NCI-H1694 (cell line): ENCODE measurements at places on chromosomes 4 and X.

DNA sequence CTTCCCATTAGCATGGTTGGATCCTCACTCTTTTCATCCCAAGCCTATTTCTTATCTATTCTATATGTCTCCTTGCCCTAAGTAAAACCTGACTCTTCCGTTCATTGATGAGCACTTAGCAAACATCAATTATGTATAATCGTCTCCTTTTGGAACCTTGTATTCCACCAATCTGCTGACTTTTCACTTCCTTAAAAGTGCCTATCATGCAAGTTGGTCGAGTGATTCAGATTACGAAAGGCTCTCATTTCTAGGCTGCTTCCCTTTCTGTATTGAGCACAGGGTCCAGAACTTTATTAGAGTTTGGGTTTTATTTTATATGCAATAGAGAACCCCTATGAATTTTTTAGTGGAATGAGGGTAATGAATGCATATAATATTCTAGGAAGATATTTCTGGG lies 27.1 kb upstream of the ALB start:
- DNase-seq, result no peak

DNA sequence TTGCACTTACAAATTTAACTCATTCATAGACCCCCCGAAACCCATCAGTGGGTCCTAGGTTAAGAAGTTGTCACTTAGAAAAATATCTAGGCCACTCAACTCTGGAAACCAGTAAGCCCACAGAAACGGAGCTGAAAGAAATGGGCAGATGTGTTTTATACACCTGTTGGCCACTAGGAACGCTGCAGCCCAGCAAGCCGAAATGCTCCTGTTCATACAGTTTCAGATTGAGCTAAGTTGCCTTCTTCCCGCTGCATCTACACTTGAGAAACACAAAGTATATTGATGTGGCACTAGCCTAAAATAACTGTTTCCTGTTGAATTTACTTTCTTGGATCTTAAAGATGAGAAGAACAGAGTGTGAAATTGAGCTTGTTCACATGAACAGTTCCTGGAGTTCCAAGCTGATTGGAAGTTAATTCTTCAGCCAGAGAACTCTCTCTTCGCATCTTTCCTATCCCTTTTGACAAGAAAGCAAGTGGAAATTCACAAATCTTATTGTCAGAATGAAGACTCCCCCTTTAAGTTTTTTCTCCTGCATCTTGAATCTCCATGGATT lies 174.1 kb downstream of the RBMX2 start:
- peak; percentile 17 for DNase-seq

- DNase-seq, result no peak
Measured at GRCh38 chr4:38723726-38724474, 58.9 kb downstream of the TLR10 start.

DNA sequence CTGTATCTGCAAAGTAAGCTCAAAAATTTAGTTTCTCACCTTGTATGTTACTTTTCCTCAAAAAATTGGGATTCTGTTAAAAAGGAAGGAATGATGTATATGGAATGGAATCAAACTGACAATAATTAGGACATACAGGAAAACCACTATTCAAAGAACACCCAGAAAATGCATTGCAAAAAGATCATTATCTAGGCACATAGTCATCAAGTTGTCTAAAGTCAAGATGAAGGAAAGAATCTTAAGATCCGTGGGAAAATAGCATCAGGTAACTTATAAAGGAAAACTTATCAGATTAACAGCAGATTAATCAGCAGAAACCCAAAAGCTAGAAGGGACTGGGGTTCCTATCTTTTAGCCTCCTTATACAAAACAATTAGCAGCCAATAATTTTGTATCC lies 23.1 kb upstream of the PLK4 start:
- no peak for DNase-seq

DNA sequence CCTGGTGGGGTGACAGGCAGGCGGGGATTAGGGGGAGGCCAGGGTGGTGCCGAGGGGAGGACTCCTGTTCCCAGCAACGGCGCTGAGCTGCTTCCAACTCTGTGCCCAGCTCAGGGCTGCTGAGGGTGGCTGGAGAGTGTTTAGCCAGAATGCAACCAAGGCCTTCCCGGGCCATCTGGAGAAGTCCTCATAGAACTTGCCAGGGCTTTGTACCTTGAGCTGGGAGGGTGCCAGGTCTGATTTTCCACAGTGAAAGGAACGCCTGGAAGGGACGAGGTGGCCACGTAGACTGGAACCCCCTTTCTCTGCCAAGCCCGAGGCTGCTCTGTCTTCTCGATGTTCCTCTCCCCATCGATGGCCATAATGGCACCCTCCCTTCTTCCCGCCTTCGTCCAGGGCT lies 57.0 kb upstream of the GPR78 start:
- DNase-seq, result no peak

GRCh38 chr4:2042204-2042946 lies 16.8 kb upstream of the NAT8L start:
- DNase-seq, result no peak

- DNase-seq, result no peak
Measured at GRCh38 chrX:47687263-47687662, 28.3 kb upstream of the UXT start.

DNA sequence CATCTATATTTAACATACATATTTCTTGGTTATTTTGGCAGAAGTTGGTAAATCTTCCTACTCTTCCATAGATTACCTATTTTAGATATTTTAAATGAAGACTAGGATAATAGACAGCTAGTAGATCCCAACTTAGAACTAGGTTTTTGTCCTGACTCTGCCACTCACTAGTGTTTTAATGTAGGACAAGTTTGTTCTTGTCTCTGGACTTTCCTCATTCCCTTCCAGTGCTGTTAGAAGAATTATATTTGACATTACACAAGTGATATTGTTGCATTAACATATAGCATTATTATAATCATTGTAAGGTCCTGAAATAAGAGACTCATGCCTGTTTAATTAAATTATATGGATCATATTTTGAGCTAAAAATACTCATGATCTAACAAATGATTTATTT lies 24.1 kb upstream of the ALB start:
- DNase-seq, result no peak

DNA sequence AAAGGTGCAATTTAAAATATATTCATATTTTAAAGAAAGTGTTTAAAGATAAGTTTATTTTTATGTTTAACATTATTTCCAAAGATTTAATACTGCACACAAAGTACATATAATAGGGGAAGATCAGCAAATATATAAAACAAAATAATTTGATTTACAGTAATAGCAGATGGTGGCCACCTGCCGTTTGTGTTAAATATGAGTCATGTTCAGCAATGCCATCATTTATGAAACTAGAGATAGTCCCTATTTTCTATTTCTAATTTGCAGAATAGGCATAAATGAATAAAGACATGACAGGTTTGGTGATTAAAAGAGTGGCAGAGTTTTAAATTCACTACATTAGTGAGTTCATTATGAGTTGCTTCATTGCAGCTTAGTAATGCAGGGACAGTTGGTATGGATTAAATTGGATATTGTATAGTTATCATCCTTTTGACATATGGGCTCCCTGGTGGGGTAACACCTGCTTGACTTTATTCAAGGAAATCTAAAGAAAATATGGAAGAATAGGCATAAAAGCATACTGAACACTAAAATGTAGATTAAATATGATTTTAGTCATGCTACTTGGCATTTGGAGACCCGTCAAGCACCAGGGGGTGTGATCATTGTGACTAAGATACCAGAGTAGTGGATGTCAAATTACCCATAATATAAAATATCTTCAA lies 78.8 kb upstream of the BANK1 start:
- peak; percentile 92 for DNase-seq

- no peak for DNase-seq
Measured at GRCh38 chrX:139298437-139298836, 232.1 kb upstream of the F9 start.

GRCh38 chr4:8580321-8581093 lies at the start of gene GPR78:
Gene GPR78 (plus strand): TSS chr4:8580392. CDS start chr4:8580983, 591 bp downstream.
- no peak for DNase-seq

DNA sequence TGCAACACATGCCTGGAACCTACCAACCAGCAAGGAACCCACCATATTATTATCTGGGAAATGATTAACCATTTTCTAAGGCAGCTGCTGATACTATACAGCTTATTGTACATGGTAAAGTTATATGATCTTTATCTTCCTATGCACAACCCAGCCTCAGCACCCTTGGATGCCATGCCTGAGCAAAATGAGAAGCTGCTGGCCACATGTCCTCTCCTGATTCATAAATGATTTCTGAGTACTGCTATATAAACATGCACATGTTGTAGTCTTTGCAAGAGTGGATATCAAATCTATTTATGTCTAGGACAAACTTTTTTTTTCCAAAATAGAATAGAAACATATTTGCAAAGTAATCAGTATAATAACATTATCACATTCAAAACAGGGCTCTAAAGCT lies 1043.6 kb downstream of the CCSER1 start:
- DNase-seq, result no peak

GRCh38 chrX:39814391-39814790 lies 283.4 kb downstream of the BCOR start:
- DNase-seq, result peak; percentile 67

DNA sequence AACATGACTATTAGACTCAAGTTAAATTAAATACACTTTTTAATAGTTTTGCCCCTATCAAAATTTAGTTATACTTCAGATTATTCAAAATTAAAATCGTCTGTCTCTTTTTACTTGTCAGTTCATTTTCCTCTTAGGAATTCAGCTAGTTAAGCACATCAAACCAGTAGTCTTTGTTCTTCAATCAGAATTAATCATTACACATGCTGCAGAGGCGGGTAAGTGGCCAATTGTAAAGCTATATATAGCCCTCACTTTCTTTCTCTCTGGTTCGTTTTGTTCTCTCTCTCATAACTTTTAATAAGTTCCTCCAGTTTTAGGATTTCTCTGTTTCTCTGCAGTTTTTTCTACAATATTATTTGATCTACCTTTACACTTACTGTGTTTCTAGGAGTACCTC lies 359.1 kb upstream of the PABPC4L start:
- DNase-seq, result no peak
